ENCODE measurements at places on chromosomes 6 and 20. TPM values are rescaled to one million over a fixed set of nuclear protein-coding genes. Genes with fewer than 3 reads are reported as not detected.

DNA sequence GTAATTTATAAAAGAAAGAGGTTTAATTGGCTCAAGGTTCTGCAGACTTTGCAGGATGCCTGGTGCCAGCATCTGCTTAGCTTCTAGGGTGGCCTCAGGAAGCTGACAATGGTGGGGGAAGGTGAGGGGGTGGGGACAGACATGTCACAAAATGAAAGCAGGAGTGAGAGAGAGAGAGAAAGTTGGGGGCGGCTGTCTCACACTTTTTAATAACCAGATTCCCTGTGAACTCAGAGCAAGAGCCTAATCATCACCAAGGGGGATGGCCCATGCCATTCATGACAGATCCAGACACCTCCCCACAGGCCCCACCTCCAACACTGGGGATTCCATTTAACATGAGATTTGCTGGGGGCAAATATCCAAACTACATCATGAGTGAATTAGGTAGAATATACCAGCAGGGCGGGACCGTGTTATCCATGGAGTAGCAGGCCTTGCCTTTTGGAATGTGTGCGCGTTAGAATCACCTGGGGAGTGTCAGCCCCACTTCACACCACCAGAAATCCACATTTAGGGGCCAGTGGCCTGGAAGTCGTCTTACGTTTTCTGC is 258.8 kb downstream of the CDH4 start:
- DNase-seq = no peak

GRCh38 chr20:25654487-25654886 is 30.7 kb upstream of the NANP start:
- DNase-seq = no peak

GRCh38 chr6:13260831-13261230 is 67.5 kb downstream of the TBC1D7 start:
- no peak for DNase-seq

DNA sequence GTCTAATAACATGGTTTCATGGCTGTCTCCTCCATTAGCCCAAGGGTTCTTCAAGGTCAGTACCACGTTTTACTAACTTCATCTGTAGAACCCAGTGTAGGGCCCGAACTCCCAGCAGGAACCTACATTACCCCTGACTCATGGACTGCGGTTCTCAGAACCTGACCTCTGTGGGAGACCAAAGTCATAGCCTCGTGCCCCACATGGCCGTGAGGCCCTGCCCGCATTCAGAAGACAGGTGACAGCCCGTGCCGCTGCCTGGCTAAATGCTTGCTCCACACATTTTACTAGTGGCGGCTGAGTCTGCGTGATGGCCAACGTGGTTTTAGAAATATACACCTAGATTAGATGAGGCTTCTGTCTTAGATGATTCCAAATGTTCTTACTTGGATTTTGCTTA is 94.9 kb downstream of the CDH4 start:
- no peak for DNase-seq

- no peak for DNase-seq
These were observed 3.1 kb downstream of the TRMT6 start for GRCh38 chr20:5947276-5947675.

GRCh38 chr20:36109251-36109947 is 45.1 kb upstream of the EPB41L1 start:
- no peak for DNase-seq

DNA sequence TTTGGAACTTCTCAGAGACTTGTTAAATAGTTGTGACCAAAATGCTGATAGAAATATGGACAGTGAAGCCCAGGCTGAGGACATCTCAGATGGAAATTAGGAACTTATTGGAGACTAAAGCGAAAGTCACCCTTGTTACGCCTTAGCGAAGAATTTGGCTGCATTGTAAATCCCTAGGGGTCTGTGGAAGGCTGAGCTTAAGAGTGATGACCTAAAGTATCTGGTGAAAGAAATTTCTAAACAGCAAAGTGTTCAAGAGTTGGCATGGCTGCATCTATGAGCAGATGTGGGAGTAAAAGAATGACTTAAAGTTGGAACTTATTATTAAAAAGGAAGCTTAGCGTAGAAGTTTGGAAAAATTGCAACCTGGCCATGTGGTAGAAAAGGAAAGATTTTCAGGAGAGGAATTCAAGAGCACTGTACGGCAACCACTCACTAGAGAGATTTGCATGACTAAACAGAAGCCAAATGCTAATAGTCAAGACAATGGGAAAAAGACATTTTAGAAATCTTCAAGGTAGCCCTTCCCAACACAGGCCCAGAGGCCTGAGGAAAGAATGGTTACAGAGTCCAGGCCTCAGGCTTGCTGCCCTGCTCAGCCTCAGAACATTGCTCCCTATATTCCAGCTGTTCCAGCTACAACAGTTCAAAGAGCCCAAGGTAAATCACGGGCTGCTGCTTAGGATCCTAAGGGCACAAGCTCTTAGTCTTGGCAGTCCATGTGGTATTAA is 61.6 kb upstream of the TNFRSF21 start:
- DNase-seq = no peak

- DNase-seq = no peak
These were observed 189.7 kb upstream of the JAG1 start for GRCh38 chr20:10863337-10864060.

The PNPLA1 gene
- total RNA-seq = 0.38 TPM

The RNF217 gene
- total RNA-seq = not detected

The RNF114 gene
- total RNA-seq = 62.4 TPM

The NCR2 gene
- total RNA-seq = not detected

Measured in HT-29 (cell line).